CD14-positive monocyte (primary cell): ENCODE measurements at places on chromosomes 12 and 14. TPM values are rescaled to one million over a fixed set of nuclear protein-coding genes. Genes with fewer than 3 reads are reported as not detected.
A peak's percentile ranks its signal among the peaks of the same experiment; 100 is the strongest.

- no peaks in the 10 kb centered on the region for H3K4me1 ChIP-seq
- no peak overlapping the region for H3K4me3 ChIP-seq
- no peaks in the 10 kb centered on the region for H3K36me3 ChIP-seq
- H3K27me3 ChIP-seq: no peaks in the 10 kb centered on the region
- no peak for DNase-seq
- H3K27ac ChIP-seq: no peak overlapping the region
Measured at GRCh38 chr12:77131977-77132490, 66.7 kb upstream of the E2F7 start.

- DNase-seq: no peak
- H3K4me1 ChIP-seq: no peaks in the 10 kb centered on the region
- no peaks in the 10 kb centered on the region for H3K27me3 ChIP-seq
- H3K27ac ChIP-seq: no peak overlapping the region
- H3K36me3 ChIP-seq: no peaks in the 10 kb centered on the region
- H3K4me3 ChIP-seq: no peak overlapping the region
Measured at GRCh38 chr12:125890971-125891370, 825.7 kb downstream of the AACS start.

DNA sequence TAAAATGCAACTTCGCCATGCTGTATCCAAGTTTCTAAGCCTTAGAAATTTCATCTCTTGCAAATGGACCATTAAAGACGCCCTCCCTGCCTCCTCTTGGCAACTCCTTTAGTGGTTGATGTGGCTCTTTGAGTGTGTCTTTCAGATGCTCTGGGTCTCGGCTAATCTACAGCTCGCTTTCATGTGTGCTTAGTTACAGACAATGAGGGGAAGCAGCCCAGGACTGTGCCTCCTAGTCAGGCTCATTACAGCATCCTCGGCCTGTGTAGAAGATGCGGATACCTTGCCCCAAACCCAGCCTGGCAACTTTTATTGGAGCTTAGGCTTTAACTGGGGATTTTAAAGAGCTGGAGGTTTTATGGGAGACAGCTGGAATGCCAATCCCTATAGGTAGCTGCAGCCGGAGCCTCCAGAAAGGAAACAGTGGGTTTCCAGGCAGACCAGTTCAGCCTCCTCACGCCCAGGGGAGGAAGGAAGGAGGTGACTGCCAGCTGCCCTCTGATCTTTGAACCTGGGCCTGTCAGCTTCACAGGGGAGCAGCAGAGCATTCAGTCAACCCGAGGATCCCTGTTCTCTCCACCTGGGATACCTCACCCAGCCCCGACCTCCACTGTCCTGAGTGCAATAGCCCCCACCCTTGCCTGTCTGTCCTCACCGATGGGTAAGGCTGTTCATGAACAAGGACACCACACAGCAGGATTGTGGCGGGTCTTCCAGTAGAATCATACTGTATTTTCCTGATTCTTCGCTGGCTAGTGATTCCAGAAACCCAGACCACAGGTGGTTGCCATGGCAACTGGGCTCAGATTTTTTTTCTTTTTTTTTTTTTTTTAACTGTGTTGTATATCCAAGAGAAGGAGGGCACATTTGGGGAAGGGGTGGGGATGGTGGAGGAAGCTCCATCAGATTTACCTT, 638.5 kb downstream of the MED13L start:
- H3K4me1 ChIP-seq: no peaks in the 10 kb centered on the region
- H3K4me3 ChIP-seq: no peak overlapping the region
- no peak for DNase-seq
- no peak overlapping the region for H3K27ac ChIP-seq
- no peaks in the 10 kb centered on the region for H3K36me3 ChIP-seq

DNA sequence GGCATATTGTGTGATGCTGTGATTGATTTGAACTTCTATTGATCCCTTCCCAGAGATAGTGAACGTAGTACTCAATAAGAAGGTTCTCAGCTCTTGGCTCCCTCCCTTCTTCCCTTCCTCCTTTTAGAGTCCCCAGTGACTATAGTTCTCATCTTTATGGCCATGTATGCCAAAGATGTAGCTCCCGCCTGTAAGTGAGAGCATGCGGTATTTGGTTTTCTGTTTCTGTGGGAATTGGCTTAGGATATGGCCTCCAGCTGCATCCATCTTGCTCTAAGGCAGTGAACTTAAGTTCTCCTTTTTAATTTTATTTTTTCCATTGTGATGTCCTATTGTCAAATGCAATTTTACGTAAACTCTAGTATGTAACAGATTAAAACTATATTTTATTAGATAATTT, 109.5 kb downstream of the AEBP2 start:
- H3K4me3 ChIP-seq: no peak overlapping the region
- H3K36me3 ChIP-seq: no peaks in the 10 kb centered on the region
- no peak for DNase-seq
- no peaks in the 10 kb centered on the region for H3K4me1 ChIP-seq
- H3K27me3 ChIP-seq: no peaks in the 10 kb centered on the region

- no peak overlapping the region for H3K27ac ChIP-seq
- peaks cover 33% of the 10 kb centered on the region for H3K36me3 ChIP-seq
- no peak for DNase-seq
- H3K4me3 ChIP-seq: no peak overlapping the region
- H3K4me1 ChIP-seq: peaks cover 27% of the 10 kb centered on the region
Measured at GRCh38 chr12:6883252-6883651, 10.1 kb upstream of the SPSB2 start.

Gene RNASE2
- polyA plus RNA-seq: 307 TPM

GRCh38 chr12:115818973-115819372, 458.5 kb downstream of the MED13L start:
- no peak for DNase-seq
- H3K36me3 ChIP-seq: no peaks in the 10 kb centered on the region
- H3K27me3 ChIP-seq: no peaks in the 10 kb centered on the region
- H3K27ac ChIP-seq: no peak overlapping the region

DNA sequence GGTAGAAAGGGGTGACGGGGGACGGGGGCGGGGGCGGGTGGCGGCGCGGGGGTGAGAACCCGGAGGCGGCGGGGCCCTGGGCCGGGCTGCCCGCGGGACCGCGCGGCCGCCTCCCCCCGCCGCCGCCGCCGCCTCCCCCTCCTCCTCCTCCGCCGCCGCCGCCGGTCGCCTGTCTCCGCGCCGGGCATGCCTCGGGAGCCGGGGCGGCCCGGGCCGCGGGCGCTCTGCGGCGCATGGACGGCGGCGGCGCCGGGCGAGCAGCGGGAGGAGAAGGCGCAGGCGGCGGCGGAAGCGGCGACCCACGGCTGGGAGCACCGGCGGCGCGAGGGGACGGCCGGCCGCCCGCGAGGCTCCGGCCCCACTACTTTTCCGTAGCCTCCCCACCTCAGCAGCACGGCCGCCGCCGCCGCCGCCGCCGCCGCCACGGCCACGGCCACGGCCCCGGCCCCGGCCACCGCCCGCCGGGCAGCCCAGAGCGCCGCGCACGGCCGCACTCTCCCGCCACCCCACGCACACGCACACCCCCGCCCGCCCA, at the start of gene NPAS3:
Gene NPAS3 (plus strand): TSS at position 161 of the 535 bp plus-strand sequence.
- H3K4me3 ChIP-seq: peak within 1 kb of the TSS; percentile 26
- H3K36me3 ChIP-seq: no peaks in the 10 kb centered on the region
- H3K4me1 ChIP-seq: peaks cover 13% of the 10 kb centered on the region
- no peak within 1 kb of the TSS for H3K27ac ChIP-seq
- no peak for DNase-seq

- no peak overlapping the region for H3K4me3 ChIP-seq
- no peaks in the 10 kb centered on the region for H3K27me3 ChIP-seq
- no peak overlapping the region for H3K27ac ChIP-seq
- DNase-seq: no peak
- H3K4me1 ChIP-seq: no peaks in the 10 kb centered on the region
- no peaks in the 10 kb centered on the region for H3K36me3 ChIP-seq
Measured at GRCh38 chr12:83573671-83574070, 887.0 kb downstream of the TMTC2 start.

DNA sequence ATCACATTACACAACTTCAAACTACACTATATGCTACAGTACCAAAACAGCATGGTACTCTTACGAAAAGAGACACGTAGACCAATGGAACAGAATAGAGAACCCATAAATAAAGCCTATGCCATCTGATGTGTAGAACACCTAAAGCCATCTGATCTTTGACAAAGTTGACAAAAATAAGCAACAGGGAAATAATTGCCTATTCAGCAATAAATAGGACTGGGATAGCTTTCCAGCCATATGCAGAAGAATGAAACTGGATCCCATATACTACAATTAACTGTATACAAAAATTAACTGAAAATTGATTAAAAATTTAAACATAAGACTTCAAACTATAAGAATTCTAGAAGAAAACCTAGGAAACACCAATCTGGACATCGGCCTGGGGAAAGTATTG, 120.7 kb downstream of the PTPRO start:
- no peaks in the 10 kb centered on the region for H3K27me3 ChIP-seq
- H3K4me3 ChIP-seq: no peak overlapping the region
- no peaks in the 10 kb centered on the region for H3K36me3 ChIP-seq
- no peaks in the 10 kb centered on the region for H3K4me1 ChIP-seq
- H3K27ac ChIP-seq: no peak overlapping the region

DNA sequence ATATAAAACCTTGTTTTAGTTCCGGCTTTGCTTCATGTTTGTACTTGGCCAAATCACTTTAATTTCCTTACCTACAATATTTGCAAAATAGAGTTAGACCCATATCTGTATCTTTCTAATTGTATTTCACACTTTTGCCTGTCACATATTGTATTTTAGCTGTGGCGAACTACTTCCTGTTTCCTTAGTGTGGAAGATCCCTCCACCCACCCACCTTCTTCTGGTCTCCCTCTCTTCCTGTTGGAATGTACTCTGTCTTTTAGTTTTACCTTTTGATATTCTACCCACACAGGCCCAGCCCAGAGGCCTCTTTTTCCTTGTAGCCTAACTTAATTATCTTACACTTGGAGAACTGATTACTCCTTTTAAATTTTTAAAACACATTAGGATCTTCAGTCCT, 78.2 kb downstream of the SCN8A start:
- H3K4me1 ChIP-seq: no peaks in the 10 kb centered on the region
- no peak for DNase-seq
- no peaks in the 10 kb centered on the region for H3K27me3 ChIP-seq
- no peak overlapping the region for H3K27ac ChIP-seq
- no peaks in the 10 kb centered on the region for H3K36me3 ChIP-seq
- H3K4me3 ChIP-seq: no peak overlapping the region

Gene NRIP2
- 0.24 TPM for polyA plus RNA-seq

Gene PRH2
- not detected for polyA plus RNA-seq

GRCh38 chr12:105219261-105220028, 16.5 kb downstream of the APPL2 start:
- H3K36me3 ChIP-seq: peaks cover 91% of the 10 kb centered on the region
- no peaks in the 10 kb centered on the region for H3K27me3 ChIP-seq
- no peak overlapping the region for H3K4me3 ChIP-seq

- no peaks in the 10 kb centered on the region for H3K36me3 ChIP-seq
- H3K27ac ChIP-seq: peak overlapping the region; percentile 97
- H3K4me1 ChIP-seq: peaks cover 73% of the 10 kb centered on the region
- DNase-seq: peak; percentile 100
Measured at GRCh38 chr14:105069871-105070759, 4.9 kb upstream of the GPR132 start.

GRCh38 chr14:73462815-73463214, 4.5 kb upstream of the NUMB start:
- no peaks in the 10 kb centered on the region for H3K27me3 ChIP-seq
- H3K27ac ChIP-seq: peak overlapping the region; percentile 98
- no peak for DNase-seq
- peak overlapping the region; percentile 79 for H3K4me3 ChIP-seq
- peaks cover 90% of the 10 kb centered on the region for H3K4me1 ChIP-seq

- H3K27ac ChIP-seq: no peak overlapping the region
- H3K4me3 ChIP-seq: no peak overlapping the region
- no peaks in the 10 kb centered on the region for H3K36me3 ChIP-seq
- peak; percentile 24 for DNase-seq
- H3K4me1 ChIP-seq: no peaks in the 10 kb centered on the region
Measured at GRCh38 chr12:3135522-3136461, 58.6 kb downstream of the TSPAN9 start.

Gene TAS2R7
- polyA plus RNA-seq: not detected in 2 replicates

- DNase-seq: no peak
- H3K27ac ChIP-seq: no peak overlapping the region
- H3K4me1 ChIP-seq: no peaks in the 10 kb centered on the region
- H3K4me3 ChIP-seq: no peak overlapping the region
Measured at GRCh38 chr14:96281486-96281885, 25.5 kb downstream of the BDKRB1 start.

Gene RARG
- polyA plus RNA-seq: 10.1 and 14.6 TPM in 2 replicates

Gene LHX5
- not detected for polyA plus RNA-seq

Gene GPRC5A
- not detected for polyA plus RNA-seq

DNA sequence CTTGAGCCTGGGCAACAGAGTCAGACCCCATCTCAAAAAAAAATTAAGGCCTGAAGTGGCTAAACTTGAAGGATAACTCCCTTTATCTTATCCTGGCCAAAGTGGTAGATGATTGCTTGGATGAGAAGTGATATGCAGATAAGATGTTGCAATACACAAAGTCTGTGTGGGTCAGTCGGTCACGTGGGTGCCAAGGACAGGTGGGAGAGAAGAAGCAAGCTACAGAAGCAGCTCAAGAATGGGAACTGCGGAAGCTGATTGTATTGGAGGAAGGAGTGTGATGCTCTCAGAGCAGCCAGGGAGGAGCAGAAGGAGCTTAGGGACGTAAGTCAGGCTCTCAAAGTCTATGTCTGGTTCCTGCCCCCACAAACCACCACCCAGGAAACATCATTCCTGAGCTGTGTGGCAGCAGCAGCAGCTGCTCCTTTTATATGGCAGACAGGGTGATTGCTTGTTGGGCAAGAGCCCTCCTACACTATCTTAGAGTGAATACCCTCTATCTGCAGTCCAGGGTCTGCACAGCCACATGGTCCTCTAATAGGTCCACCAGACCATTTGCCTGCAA, 54.5 kb downstream of the ATP2A2 start:
- H3K27ac ChIP-seq: no peak overlapping the region
- no peak for DNase-seq
- peaks cover 3% of the 10 kb centered on the region for H3K4me1 ChIP-seq
- H3K27me3 ChIP-seq: no peaks in the 10 kb centered on the region

- DNase-seq: no peak
- peak overlapping the region; percentile 69 for H3K27ac ChIP-seq
- no peaks in the 10 kb centered on the region for H3K36me3 ChIP-seq
- no peaks in the 10 kb centered on the region for H3K27me3 ChIP-seq
Measured at GRCh38 chr12:34126239-34126641, 103.9 kb downstream of the ALG10 start.

Gene SPX
- not detected in 2 replicates for polyA plus RNA-seq

Gene EML1
- not detected for polyA plus RNA-seq

DNA sequence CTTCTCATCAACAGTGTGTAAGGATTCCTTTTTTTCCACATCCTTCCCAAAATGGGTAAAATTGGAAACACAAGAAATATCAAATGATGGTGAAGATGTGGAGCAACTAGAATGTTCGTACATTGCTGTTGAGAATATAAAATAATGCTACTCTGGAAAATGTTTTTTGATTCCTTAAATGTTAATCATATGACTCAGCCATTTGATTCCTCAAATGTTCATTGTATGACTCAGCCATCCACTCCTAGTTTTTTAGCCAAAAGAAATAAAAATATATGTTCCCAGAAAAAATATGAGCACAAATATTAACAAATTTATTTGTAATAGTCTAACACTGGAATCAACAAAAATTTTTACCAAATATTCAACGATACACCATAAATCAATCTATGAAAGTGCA, 1108.6 kb downstream of the LRFN5 start:
- no peak overlapping the region for H3K27ac ChIP-seq
- H3K36me3 ChIP-seq: no peaks in the 10 kb centered on the region
- H3K4me1 ChIP-seq: no peaks in the 10 kb centered on the region
